ENCODE measurements at places on chromosomes 5 and 9.

- DNase-seq = no peak
These were observed 134.7 kb downstream of the SLC1A3 start for GRCh38 chr5:36741128-36741527.

DNA sequence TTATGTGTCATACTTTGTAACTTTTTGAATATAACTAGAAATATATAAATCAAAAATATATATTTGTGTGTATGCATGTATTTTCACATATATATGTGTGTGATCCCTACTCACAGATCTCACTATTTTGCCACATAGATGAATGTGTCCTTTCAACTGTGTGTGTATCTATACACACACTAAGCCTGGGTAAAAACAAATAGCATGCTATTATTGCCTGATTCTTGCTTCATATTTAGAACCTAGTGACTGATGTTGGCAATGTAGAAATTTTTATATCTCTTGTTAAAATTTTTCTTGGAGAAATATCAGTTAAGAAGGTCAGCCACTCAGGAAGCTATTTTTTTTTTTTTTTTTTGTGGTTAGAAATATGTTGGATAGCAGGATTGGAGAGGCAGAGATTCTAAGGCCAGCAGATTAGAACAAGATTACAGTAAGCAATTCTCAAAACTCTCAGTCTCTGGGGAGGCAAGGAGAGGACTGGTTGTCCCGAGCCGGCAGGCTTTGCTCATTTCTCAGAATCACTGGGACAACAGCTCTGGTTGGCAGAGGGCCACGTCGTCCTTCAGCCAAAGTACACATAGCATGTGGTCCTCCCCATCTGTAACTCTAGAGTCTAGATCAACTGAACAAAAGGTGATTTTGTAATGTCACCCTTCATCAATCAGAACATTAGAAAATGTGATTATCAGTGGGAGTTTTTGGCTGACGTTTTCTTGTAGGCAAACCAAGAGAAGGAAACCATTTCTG lies 19.7 kb downstream of the C6 start:
- DNase-seq = no peak

GRCh38 chr9:134789168-134789567 lies 91.4 kb upstream of the FCN2 start:
- no peak for DNase-seq

- no peak for DNase-seq
These were observed 15.7 kb downstream of the TTC23L start for GRCh38 chr5:34854459-34855174.

DNA sequence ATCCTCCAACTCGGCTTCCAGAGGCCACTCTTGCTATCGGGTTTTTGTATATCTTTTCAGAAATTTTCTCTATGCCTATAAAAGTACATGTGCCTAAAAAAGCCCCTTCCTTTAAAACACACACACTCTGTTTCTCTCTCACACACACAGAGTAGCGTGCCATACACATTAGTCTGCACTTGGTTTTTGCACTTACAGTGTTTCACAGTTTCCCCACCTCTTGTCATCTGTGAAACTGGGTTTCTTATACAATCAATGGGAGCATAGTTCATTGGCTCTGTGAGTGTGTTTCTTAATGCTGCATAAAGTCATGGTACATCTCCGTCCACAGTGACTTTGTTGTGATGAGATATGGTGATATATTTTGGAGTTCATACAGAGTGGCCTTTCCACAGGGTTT lies 664 bp upstream of the IGFBPL1 start:
- DNase-seq = no peak

DNA sequence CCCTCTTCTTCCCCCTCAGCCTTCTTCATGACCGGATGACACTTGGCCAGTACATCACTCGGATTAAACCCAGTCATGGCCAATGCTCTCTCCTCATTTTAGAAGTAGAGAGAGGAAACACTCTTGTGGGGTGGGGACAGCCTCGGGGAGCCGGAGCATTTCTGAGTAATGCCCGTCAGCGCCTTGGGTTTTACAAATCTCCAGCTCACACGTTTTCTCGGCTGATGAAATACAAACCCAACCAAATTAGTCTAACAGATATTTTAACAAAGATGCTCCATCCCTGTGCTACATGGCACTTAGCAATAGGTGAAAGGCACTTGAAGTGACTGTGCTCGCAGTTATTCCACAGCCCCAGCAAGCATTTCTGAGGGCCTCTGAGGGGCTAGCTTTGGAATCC lies 51.7 kb downstream of the ZNF366 start:
- no peak for DNase-seq

DNA sequence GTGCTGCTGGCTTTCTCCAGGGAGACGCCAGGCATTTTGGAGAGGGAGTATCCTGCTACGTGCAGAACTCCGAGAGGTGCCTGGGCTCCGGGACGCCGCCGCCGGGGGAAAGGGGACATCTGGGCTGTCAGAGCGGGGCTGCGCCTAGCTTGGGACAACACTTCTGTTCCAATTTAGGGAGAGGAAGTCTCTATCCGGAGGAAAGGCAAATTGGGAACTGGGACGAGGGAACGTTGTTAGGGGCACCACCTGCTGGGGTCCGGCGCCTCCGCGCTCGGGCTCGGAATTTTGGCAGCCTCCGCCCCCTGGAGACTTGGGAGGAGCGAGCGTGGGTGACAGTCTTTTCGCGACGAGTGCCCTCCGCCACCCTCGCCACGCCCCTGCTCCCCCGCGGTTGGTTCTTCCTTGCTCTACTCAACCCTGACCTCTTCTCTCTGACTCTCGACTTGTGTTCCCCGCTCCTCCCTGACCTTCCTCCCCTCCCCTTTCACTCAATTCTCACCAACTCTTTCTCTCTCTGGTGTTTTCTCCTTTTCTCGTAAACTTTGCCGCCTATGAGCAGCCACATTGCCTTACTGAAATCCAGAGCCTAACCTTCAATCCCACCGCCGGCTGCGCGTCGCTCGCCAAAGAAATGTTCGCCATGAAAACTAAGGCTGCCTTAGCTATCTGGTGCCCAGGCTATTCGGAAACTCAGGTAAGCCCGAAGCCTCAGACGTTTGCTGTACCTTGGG lies 1.6 kb downstream of the TSLP start:
- peak; percentile 74 for DNase-seq

DNA sequence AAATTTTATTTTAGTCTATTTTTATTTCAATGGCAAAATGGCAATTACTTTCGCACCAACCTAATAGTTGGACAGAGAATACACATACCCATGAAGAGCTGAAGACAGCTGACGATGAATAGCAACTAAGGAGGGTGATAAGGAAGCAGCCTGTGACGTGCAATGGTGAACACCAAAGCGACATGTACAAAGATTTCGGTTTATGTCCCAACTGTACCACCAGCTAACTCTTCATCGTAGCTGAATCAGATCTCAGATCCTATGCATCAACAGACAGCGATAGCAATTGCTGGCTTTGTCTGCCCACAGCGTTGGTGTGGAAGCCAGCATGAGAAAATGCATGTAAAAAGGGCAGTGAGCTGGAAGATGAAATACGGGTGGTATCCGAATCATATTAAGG lies 130.6 kb upstream of the ANKH start:
- no peak for DNase-seq

DNA sequence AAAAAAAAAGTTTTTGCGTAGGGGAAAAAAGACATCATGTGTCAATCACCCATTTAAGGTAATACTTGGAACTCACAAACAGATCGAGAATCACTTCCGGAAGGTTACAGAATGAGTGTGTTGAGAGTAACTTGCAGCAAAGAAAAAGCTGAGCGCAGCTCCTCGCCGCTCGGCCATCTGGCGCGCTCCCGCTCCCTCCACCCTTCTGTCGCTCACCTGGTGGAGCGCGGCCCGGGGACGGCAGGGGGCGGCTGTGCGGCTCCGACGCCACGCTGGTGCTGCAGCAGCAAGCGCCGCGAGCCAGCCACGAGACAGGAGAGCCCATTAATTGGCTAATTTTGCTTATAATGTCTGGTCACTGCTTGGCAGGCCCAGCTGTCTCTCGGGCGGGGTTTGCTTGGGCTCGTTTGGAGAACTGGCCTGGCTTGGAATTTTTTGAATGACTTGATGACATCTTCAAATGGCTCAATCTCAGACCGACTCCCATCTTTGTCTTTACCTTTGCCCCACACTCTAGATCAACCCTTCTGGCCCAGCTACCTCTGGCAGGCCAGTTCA lies 601.8 kb downstream of the CCDC171 start:
- peak; percentile 45 for DNase-seq
